ENCODE measurements at places on chromosomes 1 and 21. TPM values are rescaled to one million over a fixed set of nuclear protein-coding genes. Genes with fewer than 3 reads are reported as not detected.

Gene IGSF9
- 9.9 TPM for total RNA-seq

Gene SH2D1B
- total RNA-seq = 0.66 TPM

Gene CENPF
- 26.3 TPM for total RNA-seq

Gene CNTN2
- total RNA-seq = 0.19 TPM

Data from esophagus squamous epithelium (tissue), 5 donors.